Activated B cell treated with CpG ODN at 0.5 μM for 24 hours (primary cell): ENCODE measurements at places on chromosomes 4 and X. TPM values are rescaled to one million over a fixed set of nuclear protein-coding genes. Genes with fewer than 3 reads are reported as not detected.

YY2 gene
- total RNA-seq = 1.5 and 2.3 TPM in 2 replicates

SMR3B gene
- total RNA-seq = not detected in 2 replicates

TMEM31 gene
- total RNA-seq = not detected in 2 replicates

SPANXD gene
- not detected in 2 replicates for total RNA-seq

MAMLD1 gene
- total RNA-seq = 1.2 and 1.4 TPM in 2 replicates

CT45A2 gene
- not detected in 2 replicates for total RNA-seq

GRCh38 chrX:131225078-131225477 lies 64.0 kb downstream of the IGSF1 start:
- no peaks in the 10 kb centered on the region for H3K4me1 ChIP-seq
- no peaks in the 10 kb centered on the region for H3K36me3 ChIP-seq
- no peak for DNase-seq
- no peak overlapping the region for H3K27ac ChIP-seq

- H3K27ac ChIP-seq = no peak overlapping the region
- no peaks in the 10 kb centered on the region for H3K4me1 ChIP-seq
- DNase-seq = no peak
- no peak overlapping the region for H3K4me3 ChIP-seq
- no peaks in the 10 kb centered on the region for H3K36me3 ChIP-seq
Observed at GRCh38 chr4:124321364-124321763, 391.2 kb downstream of the ANKRD50 start.

- peaks cover 3% of the 10 kb centered on the region for H3K27me3 ChIP-seq
- DNase-seq = no peak
- no peaks in the 10 kb centered on the region for H3K4me1 ChIP-seq
- no peaks in the 10 kb centered on the region for H3K36me3 ChIP-seq
- H3K27ac ChIP-seq = no peak overlapping the region
Observed at GRCh38 chr4:143721317-143721716, 20.8 kb upstream of the FREM3 start.

GRCh38 chrX:113741744-113742143 lies 842.1 kb upstream of the HTR2C start:
- H3K36me3 ChIP-seq = no peaks in the 10 kb centered on the region
- no peak for DNase-seq
- H3K4me1 ChIP-seq = peaks cover 53% of the 10 kb centered on the region
- no peak overlapping the region for H3K4me3 ChIP-seq
- peak overlapping the region; percentile 61 for H3K27ac ChIP-seq
- H3K27me3 ChIP-seq = no peaks in the 10 kb centered on the region

GRCh38 chr4:114251020-114251419 lies 271.6 kb upstream of the ARSJ start:
- DNase-seq = no peak
- H3K4me3 ChIP-seq = no peak overlapping the region
- H3K27ac ChIP-seq = no peak overlapping the region
- H3K4me1 ChIP-seq = no peaks in the 10 kb centered on the region
